ENCODE measurements at places on chromosomes 16 and 17.

GRCh38 chr16:13401641-13402040, 500.2 kb downstream of the SHISA9 start:
- H3K4me3 ChIP-seq, result no peak overlapping the region
- no peaks in the 10 kb centered on the region for H3K36me3 ChIP-seq
- H3K4me1 ChIP-seq, result no peaks in the 10 kb centered on the region
- H3K27ac ChIP-seq, result no peak overlapping the region
- H3K27me3 ChIP-seq, result no peaks in the 10 kb centered on the region
- no peak for DNase-seq

DNA sequence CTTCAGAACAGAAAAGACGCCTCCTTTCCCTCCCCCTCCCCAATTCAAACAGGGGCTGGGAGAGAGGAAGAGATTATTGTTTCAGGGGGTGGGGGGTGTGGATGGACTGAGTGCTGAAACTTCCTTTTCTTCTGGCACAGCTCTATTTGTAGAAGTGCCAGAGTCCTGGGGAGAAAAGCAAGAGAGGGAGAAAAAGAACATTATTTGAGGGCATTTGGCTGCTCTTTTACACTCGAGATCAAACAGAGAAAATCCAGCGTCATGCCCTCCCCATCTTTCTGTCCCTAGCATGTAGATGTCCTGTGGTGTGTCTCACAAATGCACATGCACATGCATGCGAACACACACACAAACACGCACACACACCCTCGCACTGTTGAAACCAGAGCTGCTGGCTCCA, 13.0 kb downstream of the ARL4D start:
- no peaks in the 10 kb centered on the region for H3K36me3 ChIP-seq
- no peak for DNase-seq
- no peak overlapping the region for H3K4me3 ChIP-seq
- H3K4me1 ChIP-seq, result peaks cover 8% of the 10 kb centered on the region
- no peaks in the 10 kb centered on the region for H3K27me3 ChIP-seq

DNA sequence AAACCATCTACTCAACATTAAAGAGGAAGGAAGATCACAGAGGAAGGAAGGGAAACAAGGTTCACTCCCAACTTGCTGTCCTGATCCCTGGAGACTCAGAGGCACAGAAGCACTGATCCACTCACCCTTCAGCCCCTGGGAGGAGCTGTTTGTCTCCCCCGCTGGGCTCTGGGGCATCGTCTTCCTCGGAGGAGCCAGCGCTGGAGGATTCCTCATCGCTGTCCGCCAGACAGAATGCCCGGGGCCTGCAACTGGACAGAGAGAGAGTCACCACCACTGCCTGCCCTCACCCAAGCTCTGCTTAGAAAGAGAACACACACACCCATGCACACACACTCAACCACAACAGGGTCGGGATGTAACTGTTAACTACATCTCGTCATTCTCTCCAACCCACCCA, 24.8 kb upstream of the ERN1 start:
- no peaks in the 10 kb centered on the region for H3K27me3 ChIP-seq
- no peaks in the 10 kb centered on the region for H3K36me3 ChIP-seq
- DNase-seq, result no peak
- peak overlapping the region; percentile 64 for H3K27ac ChIP-seq
- H3K4me3 ChIP-seq, result no peak overlapping the region
- H3K4me1 ChIP-seq, result peaks cover 7% of the 10 kb centered on the region

DNA sequence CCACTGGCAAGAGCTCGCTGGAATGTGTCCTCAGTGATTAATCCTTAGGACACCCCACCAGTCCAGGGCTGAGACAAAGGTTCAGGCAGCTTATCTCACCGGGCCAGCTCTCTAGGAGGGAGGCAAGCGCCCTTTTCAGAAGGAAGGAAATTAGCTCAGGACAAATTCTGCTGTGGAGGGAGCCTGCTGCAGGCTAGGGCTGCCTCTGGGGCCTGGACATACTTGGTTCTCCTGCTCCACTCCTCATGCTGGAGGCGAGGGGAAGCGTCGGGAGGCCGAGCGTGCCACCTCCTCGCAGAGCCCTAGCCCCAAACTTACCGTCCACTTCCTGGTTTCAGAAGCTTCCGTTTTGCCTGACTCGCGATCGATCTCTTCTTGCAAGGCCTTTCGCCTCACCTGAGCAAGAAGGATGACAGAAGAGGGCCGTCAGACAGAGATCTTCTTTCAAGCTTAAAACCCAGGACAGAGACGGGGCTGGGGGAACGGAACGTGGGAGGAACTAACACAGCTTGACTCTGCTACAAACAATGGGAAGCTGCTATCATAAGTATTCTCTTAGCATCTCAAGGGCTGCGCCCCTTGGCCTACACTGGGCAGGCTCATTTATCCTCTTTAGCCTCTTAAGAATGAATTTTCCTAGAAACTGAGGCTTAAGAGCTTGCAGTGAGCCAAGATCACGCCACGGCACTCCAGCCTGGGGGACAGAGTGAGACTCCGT, 7.7 kb downstream of the KNOP1 start:
- H3K27ac ChIP-seq, result no peak overlapping the region
- no peak for DNase-seq
- H3K4me3 ChIP-seq, result no peak overlapping the region
- no peaks in the 10 kb centered on the region for H3K36me3 ChIP-seq
- H3K27me3 ChIP-seq, result no peaks in the 10 kb centered on the region

DNA sequence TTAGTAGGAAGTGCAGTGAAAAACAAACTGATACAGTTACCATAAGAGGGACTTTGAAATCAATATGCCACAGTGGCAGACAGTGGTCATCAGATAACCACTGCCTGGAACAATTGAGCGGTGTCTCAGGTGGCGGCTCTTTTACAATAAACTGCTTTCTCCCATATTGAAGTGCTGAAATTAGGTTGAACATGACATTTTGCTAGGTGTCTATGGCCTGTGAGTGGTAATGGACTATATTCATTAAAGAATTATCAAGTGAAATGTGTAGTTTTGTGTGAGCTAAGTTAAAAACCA, 214.7 kb downstream of the RPTOR start:
- H3K4me3 ChIP-seq, result no peak overlapping the region
- no peaks in the 10 kb centered on the region for H3K27me3 ChIP-seq
- no peak for DNase-seq

DNA sequence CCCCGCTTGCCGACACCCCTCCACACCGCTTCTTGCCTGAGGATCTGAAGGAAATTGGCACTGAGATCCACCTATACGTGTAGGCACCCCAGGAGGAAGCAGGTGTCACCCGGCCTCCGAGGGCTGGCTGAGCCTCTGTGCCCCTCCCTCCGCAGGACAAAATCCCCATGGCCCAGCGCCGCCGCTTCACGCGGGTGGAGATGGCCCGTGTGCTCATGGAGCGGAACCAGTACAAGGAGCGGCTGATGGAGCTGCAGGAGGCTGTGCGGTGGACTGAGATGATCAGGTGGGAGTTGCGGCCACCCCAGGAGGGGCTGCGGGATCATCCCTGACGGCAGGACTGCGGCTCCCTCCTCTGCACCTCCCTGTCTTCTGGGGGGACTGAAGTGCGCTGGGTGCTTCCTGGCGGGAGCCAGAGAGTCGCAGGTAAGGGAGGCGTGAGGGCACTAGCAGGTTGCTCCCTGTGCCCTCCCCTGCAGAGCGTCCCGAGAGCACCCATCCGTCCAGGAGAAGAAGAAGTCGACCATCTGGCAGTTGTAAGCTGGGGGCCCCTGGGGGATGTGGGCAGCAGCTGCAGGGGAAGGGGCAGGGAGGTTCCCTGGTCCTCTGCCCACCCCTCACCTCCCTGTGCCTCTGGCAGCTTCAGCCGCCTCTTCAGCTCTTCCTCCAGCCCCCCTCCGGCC, 9.0 kb downstream of the NME3 start:
- H3K4me3 ChIP-seq, result no peak overlapping the region
- no peak for DNase-seq
- no peaks in the 10 kb centered on the region for H3K4me1 ChIP-seq

- no peak overlapping the region for H3K4me3 ChIP-seq
- H3K4me1 ChIP-seq, result no peaks in the 10 kb centered on the region
- DNase-seq, result no peak
- H3K27me3 ChIP-seq, result no peaks in the 10 kb centered on the region
These were observed 16.9 kb upstream of the CCL22 start for GRCh38 chr16:57341441-57342303.

- H3K27me3 ChIP-seq, result no peaks in the 10 kb centered on the region
- no peak overlapping the region for H3K27ac ChIP-seq
- no peak overlapping the region for H3K4me3 ChIP-seq
- H3K4me1 ChIP-seq, result no peaks in the 10 kb centered on the region
- no peaks in the 10 kb centered on the region for H3K36me3 ChIP-seq
These were observed 22.9 kb downstream of the CLUH start for GRCh38 chr17:2688351-2689342.

- H3K27me3 ChIP-seq, result no peaks in the 10 kb centered on the region
- no peak overlapping the region for H3K27ac ChIP-seq
- no peak for DNase-seq
- H3K36me3 ChIP-seq, result no peaks in the 10 kb centered on the region
- H3K4me1 ChIP-seq, result no peaks in the 10 kb centered on the region
- no peak overlapping the region for H3K4me3 ChIP-seq
These were observed 146.5 kb downstream of the MAP2K6 start for GRCh38 chr17:69560987-69561441.

GRCh38 chr16:30179931-30180330, 3.5 kb upstream of the CORO1A start:
- no peak for DNase-seq
- no peaks in the 10 kb centered on the region for H3K27me3 ChIP-seq
- H3K36me3 ChIP-seq, result no peaks in the 10 kb centered on the region
- H3K4me1 ChIP-seq, result peaks cover 8% of the 10 kb centered on the region

GRCh38 chr16:89844739-89845339, 16.6 kb downstream of the SPIRE2 start:
- no peaks in the 10 kb centered on the region for H3K4me1 ChIP-seq
- H3K36me3 ChIP-seq, result no peaks in the 10 kb centered on the region
- H3K27ac ChIP-seq, result no peak overlapping the region
- DNase-seq, result no peak
- H3K27me3 ChIP-seq, result no peaks in the 10 kb centered on the region

- no peaks in the 10 kb centered on the region for H3K36me3 ChIP-seq
- DNase-seq, result no peak
- H3K27me3 ChIP-seq, result no peaks in the 10 kb centered on the region
- no peak overlapping the region for H3K27ac ChIP-seq
These were observed 41.6 kb upstream of the IRF8 start for GRCh38 chr16:85857406-85857805.

DNA sequence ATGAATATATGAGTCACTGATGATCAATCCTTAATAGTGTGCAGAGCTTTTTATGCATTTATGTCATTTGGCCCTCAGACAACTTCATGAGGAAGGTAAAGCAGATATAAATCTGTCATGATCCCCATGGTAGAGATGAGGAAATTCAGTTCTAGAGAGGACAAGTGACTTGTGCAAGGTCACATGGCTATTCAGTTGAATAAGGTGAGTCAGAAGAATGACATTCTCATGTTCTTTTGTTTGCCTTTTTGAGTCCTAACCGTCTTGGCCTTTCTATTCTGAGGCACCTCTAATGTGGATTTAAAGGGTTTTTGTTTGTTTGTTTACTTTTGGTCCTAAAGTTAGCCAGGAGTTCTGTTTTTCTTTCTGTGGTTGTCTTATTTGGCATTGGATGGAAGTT, 116.2 kb upstream of the ELAC2 start:
- H3K4me3 ChIP-seq, result no peak overlapping the region
- no peak for DNase-seq
- no peaks in the 10 kb centered on the region for H3K4me1 ChIP-seq
- no peaks in the 10 kb centered on the region for H3K36me3 ChIP-seq

DNA sequence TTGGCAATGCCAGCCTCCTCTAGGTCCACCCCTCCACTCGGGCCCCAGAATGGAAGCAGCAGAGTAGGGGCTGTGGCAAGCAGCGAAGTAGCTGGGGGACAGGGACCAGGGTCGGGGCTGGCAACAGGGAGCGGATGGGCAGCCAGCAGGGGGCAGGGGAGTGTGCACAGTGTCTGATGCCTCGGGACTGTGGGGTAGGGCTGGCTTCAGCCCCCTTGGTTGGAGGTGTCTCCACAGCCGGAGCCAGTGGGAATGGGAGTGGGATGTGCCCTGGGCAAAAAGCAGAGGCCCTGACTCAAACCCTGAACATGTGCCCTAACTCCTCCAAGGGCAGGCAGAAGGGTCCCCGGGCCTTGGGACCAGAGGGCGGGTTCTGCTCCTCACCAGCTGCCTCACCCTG, 18.5 kb upstream of the ARHGAP27 start:
- no peak overlapping the region for H3K27ac ChIP-seq
- H3K4me3 ChIP-seq, result no peak overlapping the region
- H3K36me3 ChIP-seq, result no peaks in the 10 kb centered on the region
- H3K4me1 ChIP-seq, result no peaks in the 10 kb centered on the region
- H3K27me3 ChIP-seq, result no peaks in the 10 kb centered on the region

- no peak overlapping the region for H3K27ac ChIP-seq
- no peak for DNase-seq
These were observed 9.6 kb downstream of the COTL1 start for GRCh38 chr16:84608282-84608681.

DNA sequence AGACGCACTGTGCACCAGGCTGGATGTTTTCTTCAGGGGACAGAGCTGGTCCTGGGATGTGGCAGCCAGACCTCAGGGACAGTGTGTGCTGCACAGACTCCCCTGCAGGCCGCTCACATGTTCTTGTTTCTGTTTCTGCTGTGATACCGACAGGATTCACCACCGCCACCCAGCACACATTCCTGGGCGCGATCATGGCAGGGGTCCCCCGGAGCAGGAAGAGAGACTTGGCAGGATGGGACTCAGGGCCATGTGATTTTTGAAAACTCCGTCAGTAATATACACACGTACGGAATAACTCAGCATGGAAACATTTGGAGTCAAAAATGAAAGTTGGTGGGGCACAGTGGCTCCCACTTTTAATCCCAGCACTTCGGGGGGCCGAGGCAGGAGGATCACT, 79.0 kb downstream of the HAPSTR1 start:
- no peak overlapping the region for H3K27ac ChIP-seq
- H3K4me1 ChIP-seq, result no peaks in the 10 kb centered on the region
- no peaks in the 10 kb centered on the region for H3K36me3 ChIP-seq
- no peak overlapping the region for H3K4me3 ChIP-seq
- DNase-seq, result no peak
- H3K27me3 ChIP-seq, result no peaks in the 10 kb centered on the region

GRCh38 chr17:36610474-36610873, 9.1 kb downstream of the MRM1 start:
- H3K4me3 ChIP-seq, result no peak overlapping the region
- H3K27me3 ChIP-seq, result no peaks in the 10 kb centered on the region
- no peak overlapping the region for H3K27ac ChIP-seq

- no peaks in the 10 kb centered on the region for H3K4me1 ChIP-seq
- H3K4me3 ChIP-seq, result no peak overlapping the region
- no peaks in the 10 kb centered on the region for H3K27me3 ChIP-seq
These were observed 78.4 kb downstream of the ARHGAP44 start for GRCh38 chr17:12867726-12868125.
